WTC11 (cell line): ENCODE measurements at places on chromosomes 7 and 10. TPM values are rescaled to one million over a fixed set of nuclear protein-coding genes. Genes with fewer than 3 reads are reported as not detected.

Gene OR2AE1
- total RNA-seq = 0.15 TPM in 1 of 3 replicates, not detected in the others

Gene TDRD1
- 0.57 to 0.70 TPM (median 0.69 TPM) in 3 replicates for total RNA-seq

Gene TMEM270
- total RNA-seq = 0.28 TPM in 1 of 3 replicates, not detected in the others

DNA sequence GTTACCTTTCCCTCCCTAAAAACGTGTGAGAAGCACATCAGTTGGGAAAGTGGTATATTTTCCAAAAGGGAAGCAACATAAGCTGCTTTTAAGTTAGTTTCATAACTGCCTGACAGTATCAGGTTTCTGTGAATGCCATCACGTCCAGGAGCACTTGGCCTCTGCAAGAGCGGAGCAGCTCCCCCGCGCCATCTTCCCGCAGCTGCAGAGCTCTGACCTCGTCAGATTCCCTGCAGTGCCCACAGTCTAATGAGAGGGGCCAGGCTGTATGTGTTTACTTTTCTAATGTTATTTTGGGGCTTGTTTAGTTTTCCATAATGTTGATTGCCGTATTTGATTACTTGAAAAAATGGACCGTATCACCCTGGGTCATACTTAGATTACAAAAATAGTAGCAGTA lies 74.2 kb downstream of the MGMT start:
- no peak for DNase-seq
- no peaks in the 10 kb centered on the region for H3K27me3 ChIP-seq
- peaks cover 13% of the 10 kb centered on the region for H3K4me1 ChIP-seq
- peaks cover 2% of the 10 kb centered on the region for H3K36me3 ChIP-seq

DNA sequence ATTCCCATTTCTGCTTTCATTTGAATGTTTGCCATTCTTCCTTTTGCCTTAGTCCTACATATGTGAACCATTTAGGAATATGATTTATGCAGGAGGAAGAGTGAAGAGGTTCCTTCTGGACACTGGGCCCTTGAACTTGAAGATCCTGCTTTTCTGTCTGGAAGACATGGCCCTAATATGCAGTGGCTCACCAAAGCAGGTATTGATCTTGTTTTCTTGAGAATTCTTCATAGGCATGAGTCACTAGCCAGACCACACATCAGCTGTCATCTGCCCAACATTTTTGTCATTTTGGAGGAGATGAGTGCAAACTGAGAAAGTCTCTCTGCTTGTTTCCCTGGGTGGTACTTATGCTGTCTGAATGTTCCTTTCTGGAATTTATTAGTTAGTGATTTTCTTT lies 382.6 kb downstream of the LRMDA start:
- no peaks in the 10 kb centered on the region for H3K4me1 ChIP-seq
- H3K4me3 ChIP-seq = no peak overlapping the region
- no peak overlapping the region for H3K27ac ChIP-seq
- H3K36me3 ChIP-seq = no peaks in the 10 kb centered on the region

DNA sequence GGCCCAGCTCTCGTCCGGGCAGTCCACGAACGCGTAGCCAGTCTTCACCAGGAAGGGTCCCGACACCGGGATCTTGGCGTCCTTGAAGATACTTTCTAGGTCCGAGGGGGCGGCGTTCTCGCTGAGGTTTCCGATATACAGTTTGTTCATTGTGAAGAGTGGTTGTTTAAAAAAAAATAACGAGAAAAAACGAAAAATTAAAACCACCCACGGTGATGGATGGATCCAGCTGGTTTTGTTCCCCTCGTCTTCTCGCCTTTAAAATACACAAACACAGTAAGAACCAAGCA lies 385 bp downstream of the IGF2BP3 start:
- H3K4me1 ChIP-seq = peaks cover 29% of the 10 kb centered on the region
- no peaks in the 10 kb centered on the region for H3K27me3 ChIP-seq
- H3K36me3 ChIP-seq = peaks cover 11% of the 10 kb centered on the region
- H3K4me3 ChIP-seq = peak overlapping the region; percentile 97

- H3K36me3 ChIP-seq = peaks cover 19% of the 10 kb centered on the region
- H3K4me1 ChIP-seq = peaks cover 6% of the 10 kb centered on the region
- no peak overlapping the region for H3K27ac ChIP-seq
- no peak overlapping the region for H3K4me3 ChIP-seq
- DNase-seq = no peak
Observed at GRCh38 chr10:76073524-76073923, 642.1 kb downstream of the LRMDA start.

DNA sequence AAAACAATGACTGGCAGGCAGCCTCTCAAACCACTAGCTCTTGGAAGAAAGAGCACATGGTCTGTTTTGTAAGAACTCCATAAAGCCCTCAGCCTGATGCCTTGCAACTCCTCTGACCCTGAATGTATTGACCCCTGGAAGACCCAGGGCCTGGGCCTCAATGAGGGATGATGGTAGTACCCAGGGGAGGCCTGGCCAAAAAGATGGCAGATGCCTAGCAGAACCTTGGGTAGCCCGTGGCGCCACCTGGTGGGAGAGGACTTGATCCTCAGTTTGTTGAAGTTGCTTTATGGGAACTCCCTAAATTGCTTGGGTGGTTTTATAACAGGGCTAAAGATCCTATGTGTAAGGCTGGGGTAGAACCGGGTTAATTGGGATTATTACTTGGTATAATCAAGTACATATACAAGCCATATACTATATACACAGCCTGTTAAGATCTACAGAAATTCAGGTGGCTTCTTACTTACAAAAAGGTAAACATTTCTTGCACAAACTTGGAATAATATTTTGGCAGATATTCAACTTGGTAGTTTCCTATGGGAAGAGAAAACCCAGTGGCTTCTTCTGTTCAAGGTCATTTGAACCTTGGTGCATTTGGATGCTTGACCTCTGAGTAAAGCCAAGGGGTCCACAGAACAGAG lies 95.8 kb upstream of the CACUL1 start:
- H3K36me3 ChIP-seq = no peaks in the 10 kb centered on the region
- no peak overlapping the region for H3K27ac ChIP-seq
- peak; percentile 89 for DNase-seq
- no peak overlapping the region for H3K4me3 ChIP-seq

DNA sequence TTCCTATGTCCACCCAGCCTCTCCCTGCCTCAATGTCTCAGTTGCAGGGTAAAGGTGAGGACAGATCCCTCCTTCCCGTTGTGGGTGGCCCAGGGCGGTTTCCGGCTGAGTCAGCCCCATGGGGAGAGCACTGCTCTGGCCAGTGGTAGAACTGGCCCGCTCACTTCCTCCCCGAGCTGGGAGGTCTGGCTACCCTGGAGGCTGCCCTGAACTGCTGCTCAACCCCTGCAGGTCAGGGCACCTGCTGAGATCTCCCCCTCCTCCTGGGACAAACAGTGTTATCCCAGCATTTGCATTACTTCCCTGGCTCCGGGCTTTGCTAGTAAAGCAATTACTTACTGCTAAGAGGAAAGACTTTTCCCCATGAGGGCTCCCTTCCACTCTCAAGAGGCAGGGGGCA lies 21.4 kb upstream of the IMPDH1 start:
- H3K4me3 ChIP-seq = no peak overlapping the region
- H3K36me3 ChIP-seq = no peaks in the 10 kb centered on the region
- H3K27ac ChIP-seq = no peak overlapping the region
- H3K27me3 ChIP-seq = no peaks in the 10 kb centered on the region
- DNase-seq = peak; percentile 43

GRCh38 chr7:133389727-133390126 lies 136.8 kb downstream of the EXOC4 start:
- H3K27me3 ChIP-seq = no peaks in the 10 kb centered on the region
- peaks cover 46% of the 10 kb centered on the region for H3K4me1 ChIP-seq
- no peak overlapping the region for H3K27ac ChIP-seq
- no peak overlapping the region for H3K4me3 ChIP-seq
- H3K36me3 ChIP-seq = peaks cover 11% of the 10 kb centered on the region
- no peak for DNase-seq

- H3K27ac ChIP-seq = peak overlapping the region; percentile 0; the same call in 1 of the 2 replicates
- DNase-seq = peak; percentile 59
- H3K4me1 ChIP-seq = peaks cover 23% of the 10 kb centered on the region
- H3K4me3 ChIP-seq = no peak overlapping the region
- no peaks in the 10 kb centered on the region for H3K27me3 ChIP-seq
Observed at GRCh38 chr10:77428691-77429395, 208.8 kb downstream of the KCNMA1 start.

DNA sequence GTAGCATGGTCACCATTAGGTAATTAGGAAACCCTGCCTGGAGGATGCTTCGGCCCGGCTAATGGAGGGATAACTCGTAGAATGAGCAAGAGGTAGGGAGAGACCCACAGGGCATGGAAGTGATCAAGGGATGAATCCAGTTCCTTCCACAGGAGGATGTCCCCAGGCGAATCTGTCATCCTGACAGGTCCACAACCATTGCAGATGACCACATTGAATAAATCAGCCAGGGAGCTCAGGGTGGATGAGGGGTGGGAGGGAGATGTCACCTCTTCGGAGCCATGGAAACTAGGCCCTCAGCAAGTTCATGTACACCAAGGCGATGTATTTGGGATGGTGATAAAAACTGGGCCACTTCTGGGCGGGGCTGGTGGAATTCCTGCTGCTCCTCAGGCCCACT lies 28.5 kb downstream of the SH3PXD2A start:
- peaks cover 40% of the 10 kb centered on the region for H3K4me1 ChIP-seq
- H3K27me3 ChIP-seq = no peaks in the 10 kb centered on the region; the same call in 1 of the 2 replicates
- no peak overlapping the region for H3K27ac ChIP-seq
- H3K36me3 ChIP-seq = peaks cover 2% of the 10 kb centered on the region; the same call in 1 of the 2 replicates
- no peak overlapping the region for H3K4me3 ChIP-seq
